ENCODE measurements at places on chromosomes 7 and 10. TPM values are rescaled to one million over a fixed set of nuclear protein-coding genes. Genes with fewer than 3 reads are reported as not detected.

The GDF10 gene
- total RNA-seq, result 0.49 TPM

The EXOSC1 gene
- 59.8 TPM for total RNA-seq

The SLC18A3 gene
- total RNA-seq, result not detected

- DNase-seq, result no peak
Observed at GRCh38 chr10:110103921-110104461, 96.2 kb downstream of the ADD3 start.

DNA sequence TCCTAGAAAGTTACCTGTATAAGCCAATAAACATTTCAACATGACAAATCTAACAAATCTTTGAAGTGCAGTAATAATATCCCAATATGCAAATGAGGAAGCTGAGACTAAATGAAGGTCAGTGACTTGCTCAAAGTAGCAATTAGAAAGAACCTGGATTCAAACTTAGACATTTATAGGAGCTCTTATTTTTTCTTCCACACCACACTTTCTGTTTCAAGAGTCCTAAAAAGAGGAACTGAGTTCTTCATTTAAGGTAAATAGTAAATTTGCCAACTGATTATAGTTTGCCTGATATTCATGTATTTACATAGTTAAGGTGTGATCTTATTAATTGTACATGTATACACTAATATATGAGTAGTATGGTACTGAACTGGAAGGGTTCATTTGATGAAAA, 44.0 kb downstream of the KLHDC10 start:
- no peak for DNase-seq

The PLXNA4 gene
- 0.70 TPM for total RNA-seq

DNA sequence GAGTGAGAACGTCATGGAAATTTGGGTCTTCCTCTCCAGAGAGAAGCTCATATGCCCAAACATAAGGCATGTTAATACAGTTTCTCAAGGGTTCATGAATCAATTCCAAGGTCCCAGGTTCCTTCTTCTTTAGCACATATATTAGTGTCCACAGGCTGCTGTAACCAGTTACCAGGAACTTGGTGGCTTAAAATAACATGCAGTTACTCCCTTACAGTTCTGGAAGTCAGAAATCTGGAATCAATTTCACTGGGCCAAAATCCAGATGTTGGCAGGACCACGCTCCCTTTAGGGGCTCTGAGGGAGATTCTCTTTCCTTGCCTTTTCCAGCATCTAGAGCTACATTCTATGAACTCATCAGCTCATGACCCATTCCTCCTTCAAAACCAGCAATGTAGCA, 64.8 kb downstream of the MRC1 start:
- DNase-seq, result no peak

GRCh38 chr7:41917-42565, 150.3 kb upstream of the FAM20C start:
- peak; percentile 54 for DNase-seq

DNA sequence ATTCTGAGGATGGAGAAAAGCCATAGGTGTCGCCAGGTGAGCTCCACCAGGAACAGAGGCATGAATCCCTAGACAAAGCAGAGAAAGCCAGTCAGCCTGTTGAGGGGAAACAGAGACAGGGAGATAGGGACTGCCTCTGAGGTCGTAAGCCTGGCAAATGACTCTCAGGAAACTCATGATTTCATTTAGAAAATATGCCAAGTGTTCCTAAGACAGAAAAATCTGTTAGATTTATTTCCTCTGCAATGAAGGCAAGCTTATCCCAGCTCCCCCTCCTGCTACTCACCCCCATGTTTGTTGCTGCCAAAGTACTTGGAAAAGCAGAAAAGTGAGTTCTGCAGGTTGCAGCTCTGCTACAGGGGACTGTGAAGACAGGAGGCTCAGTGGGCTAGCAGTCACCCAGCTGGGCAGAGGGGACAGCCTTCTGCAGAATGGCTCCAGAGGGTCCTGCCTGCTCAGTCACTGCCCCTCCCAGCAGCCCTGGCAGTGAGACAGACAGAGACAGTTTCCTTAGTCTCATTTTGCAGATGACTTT, 184.3 kb downstream of the ADRA2A start:
- no peak for DNase-seq

The EFCAB10 gene
- total RNA-seq, result not detected

The SFTPA2 gene
- not detected for total RNA-seq

The PRXL2A gene
- total RNA-seq, result 16.4 TPM

The ARHGAP19 gene
- total RNA-seq, result 26.4 TPM

The TIAL1 gene
- 212 TPM for total RNA-seq

GRCh38 chr10:107033799-107034422, 130.6 kb downstream of the SORCS1 start:
- no peak for DNase-seq

DNA sequence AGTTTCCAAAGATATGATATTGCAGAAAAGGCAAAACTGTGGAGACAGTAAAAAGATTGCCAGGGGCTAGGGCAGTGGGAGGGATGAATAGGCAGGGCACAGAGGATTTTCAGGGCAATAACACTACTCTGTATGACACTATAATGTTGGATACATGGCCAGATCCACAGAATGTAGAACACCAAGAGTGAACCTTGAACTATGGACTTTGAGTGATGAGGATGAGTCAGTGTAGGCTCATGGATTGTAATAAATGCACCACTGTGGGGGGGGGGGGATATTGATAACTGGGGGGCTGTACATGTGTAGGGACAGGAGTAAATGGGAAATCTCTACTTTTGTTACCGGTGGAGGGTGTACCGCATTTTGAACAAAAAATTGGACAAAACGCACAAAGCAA, 77.4 kb downstream of the ALOX5 start:
- DNase-seq, result no peak

GRCh38 chr7:32066441-32066840, 3.8 kb downstream of the PDE1C start:
- DNase-seq, result no peak

The DGKB gene
- total RNA-seq, result not detected

The NAT16 gene
- not detected for total RNA-seq

- no peak for DNase-seq
Observed at GRCh38 chr7:29401769-29402168, 161.9 kb upstream of the PRR15 start.

DNA sequence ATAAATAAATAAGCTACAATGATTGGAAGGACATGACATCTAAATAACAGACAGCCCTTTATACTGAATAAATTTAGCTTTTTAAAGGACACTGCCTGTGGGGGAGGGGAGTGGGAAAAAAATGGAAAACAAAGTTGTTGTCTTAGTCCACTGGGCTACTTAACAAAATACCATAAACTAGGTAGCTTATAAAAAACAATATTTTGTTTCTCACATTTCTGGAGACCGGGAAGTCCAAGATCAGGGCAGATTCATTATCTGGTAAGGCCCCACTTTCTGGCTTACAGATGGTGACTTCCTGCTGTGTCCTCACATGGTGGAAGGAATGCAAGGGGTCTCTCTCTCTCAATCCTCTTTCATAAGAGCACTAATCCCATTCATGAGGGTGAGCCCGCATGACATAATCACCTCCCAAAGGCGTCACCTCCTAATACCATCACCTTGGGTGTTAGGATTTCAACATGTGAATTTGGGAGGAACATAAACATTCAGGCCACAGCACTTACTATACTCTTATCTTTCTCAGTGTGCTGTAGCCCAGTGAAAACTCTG, 43.0 kb downstream of the DNAJC12 start:
- no peak for DNase-seq

The ZNF488 gene
- total RNA-seq, result not detected
